ENCODE measurements at places on chromosomes 16 and 17.
A peak's percentile ranks its signal among the peaks of the same experiment; 100 is the strongest.

DNA sequence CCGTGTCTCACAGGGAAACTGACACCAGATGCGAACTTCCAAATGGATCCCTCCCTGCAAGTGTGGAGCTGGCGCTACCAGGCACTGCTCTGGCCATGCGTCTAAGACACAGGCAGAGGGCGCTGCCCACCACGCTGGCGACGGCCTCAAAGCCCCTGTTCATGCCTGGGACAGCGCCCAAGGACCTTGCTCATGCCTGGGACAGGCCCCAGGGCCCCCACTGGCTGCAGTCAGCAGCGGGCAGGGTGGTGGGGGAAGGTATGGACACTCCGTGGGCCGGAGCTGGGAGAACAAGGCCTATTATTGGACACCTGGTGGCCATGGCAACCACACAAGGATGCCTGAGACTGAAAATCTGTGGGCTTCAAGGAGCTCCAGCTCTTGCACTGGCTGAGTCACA is 8.8 kb downstream of the ZG16B start:
- DNase-seq, result peak; percentile 33

- DNase-seq, result no peak
Observed at GRCh38 chr17:30299000-30299399, 7.3 kb upstream of the BLMH start.

DNA sequence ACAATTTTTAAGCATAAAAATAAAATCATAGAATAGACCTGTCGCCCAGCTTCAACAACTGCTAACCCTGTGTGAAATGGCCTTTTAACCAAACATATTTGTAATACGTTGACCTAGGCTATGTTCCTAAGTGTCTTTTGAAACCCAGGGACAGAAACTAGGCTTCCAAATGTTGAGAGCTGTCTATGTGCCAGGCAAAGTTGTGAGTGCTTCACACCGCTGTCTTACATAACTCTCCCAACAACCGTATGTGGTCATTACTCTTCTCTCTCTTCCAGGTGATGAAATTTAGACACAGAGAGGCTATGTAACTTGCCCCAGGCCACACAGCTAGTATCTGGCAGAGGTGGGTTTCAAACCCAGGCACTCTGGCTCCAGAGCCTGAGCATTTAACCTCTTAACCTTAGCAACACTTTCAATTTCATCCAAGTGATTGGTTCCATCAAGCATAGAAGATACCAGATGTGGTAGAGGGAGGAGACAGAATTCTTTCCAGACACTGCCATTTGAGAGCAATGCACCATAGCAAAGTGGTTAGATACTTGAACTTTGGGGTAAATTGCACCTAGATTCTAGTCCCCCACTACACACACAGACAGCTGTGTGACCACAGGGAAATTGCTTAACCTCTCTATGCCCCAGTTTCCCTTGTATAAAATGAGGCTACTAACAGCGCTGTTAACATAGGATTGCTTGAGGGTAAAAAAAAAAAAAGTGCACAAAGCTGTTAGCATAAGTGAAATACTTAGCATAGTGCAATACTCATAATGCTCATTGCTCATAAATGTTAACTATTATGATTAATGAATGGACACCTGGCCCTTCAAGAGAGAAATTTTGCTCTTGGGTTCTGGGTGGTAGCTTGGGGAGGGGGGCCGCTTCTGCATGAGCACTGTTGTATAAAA is 160.6 kb downstream of the IRX3 start:
- no peak for DNase-seq

DNA sequence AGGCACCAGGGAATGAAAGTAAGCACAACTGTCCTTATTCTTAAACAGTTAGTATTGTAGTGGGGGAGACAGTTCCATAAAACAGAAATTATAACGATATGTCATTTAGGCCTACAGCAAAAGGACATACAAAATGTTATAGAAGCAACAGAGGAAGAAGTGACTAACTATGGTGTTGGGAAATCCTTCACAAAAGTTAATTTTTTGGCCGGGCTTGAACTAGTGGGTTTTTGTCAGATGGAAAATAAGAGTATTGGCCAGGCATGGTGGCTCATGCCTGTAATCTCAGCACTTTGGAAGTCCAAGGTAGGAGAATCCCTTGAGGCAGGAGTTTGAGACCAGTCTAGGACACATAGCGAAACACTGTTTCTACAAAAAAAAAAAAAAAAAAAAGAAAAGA is 127.8 kb downstream of the SSH2 start:
- DNase-seq, result no peak

- peak; percentile 22 for DNase-seq
Observed at GRCh38 chr17:44354582-44355561, 8.8 kb downstream of the FAM171A2 start.

DNA sequence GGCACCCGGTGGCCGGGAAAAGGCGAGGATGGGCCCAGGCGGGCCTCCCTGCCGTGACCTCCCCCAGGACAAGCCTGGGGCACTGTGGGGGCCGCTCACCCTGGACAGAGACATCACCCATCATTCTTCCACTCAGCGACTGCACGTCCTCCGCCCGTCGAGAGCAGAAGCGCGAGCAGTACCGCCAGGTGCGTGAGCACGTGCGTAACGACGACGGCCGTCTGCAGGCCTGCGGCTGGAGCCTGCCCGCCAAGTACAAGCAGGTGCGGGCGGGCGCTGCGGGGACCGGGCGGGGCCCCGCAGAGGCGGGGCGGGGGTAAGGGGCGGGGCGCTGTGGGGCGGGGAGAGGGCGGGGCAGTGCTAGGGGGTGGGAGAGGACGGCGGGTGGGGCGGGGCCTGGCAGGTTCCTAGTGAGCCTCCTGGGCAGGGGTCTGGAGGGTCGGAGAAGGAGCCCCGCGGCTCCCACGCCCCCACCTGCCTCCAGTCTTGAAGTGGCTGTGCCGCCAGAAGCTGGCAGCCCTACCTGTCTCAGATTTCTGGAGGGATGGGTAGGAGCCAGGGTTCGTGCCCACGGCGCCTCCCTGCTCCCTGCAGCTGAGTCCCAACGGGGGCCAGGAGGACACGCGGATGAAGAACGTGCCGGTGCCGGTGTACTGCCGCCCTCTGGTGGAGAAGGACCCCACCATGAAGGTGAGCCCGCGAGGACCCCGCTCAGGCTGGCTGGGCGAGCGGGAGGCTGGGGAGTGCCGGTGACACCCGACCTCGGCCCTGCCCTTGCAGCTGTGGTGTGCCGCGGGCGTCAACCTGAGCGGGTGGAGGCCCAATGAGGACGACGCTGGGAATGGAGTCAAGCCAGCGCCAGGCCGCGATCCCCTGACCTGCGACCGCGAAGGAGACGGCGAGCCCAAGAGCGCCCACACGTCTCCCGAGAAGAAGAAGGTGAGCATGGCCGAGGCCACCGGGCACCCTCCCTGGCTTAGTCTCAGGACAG is 7.5 kb downstream of the NME3 start:
- no peak for DNase-seq

DNA sequence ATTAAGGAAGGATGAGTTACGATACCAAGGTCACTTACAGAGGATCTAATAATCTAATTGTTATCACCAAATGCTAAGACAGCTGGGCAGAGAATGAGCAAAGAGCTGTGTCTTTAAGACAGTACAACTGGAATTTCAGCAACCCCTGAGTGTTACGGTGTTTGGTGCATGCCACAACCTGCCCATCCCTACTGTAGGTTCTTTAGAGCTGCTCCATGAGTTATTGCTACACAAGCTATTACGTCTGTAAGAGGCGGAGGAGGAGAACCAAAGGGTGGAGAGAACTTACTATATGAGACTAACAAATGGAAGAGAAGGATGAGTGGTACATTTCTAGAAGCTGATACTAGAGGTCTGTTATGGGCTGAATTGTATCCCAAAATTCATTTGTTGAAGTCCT is 14.2 kb upstream of the C17orf78 start:
- no peak for DNase-seq

- DNase-seq, result no peak
Observed at GRCh38 chr17:7111784-7112509, 2.7 kb downstream of the ASGR2 start.

DNA sequence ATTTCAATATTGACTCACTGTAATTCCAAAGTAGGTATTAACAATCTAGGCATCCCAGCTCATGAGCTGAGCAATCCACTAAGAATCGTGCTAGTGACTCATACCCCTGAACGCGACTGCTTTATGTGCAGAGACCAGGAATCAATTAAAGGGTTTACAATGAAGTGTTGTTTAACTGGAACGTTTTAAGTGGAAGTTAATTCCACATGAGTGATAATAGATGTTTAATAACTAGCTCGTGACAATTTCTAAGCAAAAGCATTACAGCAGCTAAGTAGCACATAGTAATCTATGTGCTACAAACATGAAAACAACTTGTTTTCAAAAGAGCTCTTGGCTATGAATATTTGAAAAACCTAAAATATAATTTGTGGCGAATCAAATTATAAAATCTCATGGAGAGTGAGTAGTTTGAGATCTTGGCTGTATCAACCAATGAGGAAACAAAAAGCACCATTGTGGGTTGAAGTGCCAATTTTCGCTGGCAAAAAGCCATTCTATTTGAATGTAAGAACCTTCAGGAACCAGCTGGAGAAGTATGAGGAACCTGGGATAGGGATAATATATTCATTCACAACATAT is 9.4 kb downstream of the GJC1 start:
- DNase-seq, result no peak
